ENCODE measurements at places on chromosomes 5 and 9. TPM values are rescaled to one million over a fixed set of nuclear protein-coding genes. Genes with fewer than 3 reads are reported as not detected.

GRCh38 chr5:174721530-174722432, 2.6 kb upstream of the MSX2 start:
- H3K4me1 ChIP-seq = peaks cover 17% of the 10 kb centered on the region
- H3K27ac ChIP-seq = no peak overlapping the region
- no peak overlapping the region for H3K4me3 ChIP-seq
- DNase-seq = no peak

- no peaks in the 10 kb centered on the region for H3K36me3 ChIP-seq
- no peak overlapping the region for H3K27ac ChIP-seq
- H3K4me1 ChIP-seq = no peaks in the 10 kb centered on the region
- peaks cover 6% of the 10 kb centered on the region for H3K27me3 ChIP-seq
- no peak overlapping the region for H3K4me3 ChIP-seq
- no peak for DNase-seq
Observed at GRCh38 chr5:136251502-136252169, 58.7 kb upstream of the SMIM32 start.

DNA sequence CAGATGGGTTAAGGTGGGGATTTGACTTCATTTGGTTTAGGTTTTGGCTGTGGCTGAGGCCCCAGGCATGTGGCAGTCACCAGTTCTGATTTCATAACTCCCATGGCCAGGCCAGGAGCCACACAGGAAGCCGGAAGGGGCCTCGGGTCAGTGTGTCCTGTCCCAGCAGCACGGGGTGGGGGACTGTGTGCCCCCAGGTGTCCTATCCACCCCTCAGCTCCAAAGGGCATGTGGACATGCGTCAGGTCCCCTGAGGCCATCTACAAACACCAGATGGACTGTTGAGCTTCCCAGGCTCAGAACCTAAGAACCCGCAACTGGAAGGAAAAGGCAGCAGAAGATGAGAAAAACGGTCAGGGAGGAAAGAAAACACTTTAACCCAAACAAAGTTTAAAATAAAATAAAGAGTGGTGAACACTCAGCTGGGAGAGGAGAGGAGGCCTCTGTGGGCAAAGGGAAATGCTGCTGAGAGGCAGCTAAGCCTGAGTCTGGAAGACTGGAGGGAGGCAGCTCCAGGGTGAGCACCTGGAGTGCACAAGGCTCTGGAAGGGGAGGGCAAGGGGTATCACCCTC, 260.8 kb downstream of the AUH start:
- peak overlapping the region; percentile 85 for H3K27ac ChIP-seq
- DNase-seq = no peak
- H3K36me3 ChIP-seq = no peaks in the 10 kb centered on the region
- H3K27me3 ChIP-seq = peaks cover 4% of the 10 kb centered on the region

DNA sequence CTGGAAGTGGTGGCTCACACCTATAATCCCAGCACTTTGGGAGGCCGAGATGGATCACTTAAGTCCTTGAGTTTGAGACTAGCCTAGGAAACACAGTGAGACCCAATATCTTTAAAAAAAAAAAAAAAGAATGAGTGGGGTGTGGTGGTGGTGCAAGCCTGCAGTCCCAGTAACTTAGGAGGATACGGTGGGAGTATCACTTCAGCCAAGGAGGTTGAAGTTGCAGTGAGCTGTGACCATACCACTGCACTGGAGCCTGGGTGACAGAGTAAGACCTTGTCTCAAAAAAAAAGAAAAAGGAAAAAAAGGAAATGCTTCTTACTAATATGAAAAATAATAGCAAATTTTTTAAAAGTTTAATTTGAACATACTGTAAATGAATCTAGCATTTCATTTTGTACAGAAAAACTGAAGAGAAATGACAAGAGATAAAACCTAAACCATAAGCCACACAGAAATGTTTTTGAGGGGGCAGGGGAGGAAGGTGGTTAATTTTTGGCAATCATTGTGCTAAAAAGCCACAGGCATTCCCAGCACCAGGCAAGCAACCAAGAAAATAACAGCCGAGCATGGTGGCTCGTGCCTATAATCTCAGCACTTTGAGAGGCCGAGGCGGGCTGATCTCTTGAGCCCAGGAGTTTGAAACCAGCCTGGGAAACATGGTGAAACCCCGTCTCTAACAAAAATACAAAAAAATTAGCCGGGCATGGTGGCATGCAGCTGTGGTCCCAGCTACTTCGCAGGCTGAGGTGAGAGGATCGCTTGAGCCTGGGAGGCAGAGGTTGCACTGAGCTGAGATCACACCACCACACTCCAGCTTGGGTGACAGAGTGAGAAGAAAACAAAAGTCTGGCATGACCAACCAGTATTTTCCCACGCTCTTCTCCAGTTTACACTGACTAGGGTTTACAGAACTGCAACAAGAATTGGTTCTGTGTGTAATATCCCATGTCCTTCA, 114.5 kb upstream of the NR5A1 start:
- DNase-seq = no peak
- no peaks in the 10 kb centered on the region for H3K36me3 ChIP-seq
- no peak overlapping the region for H3K4me3 ChIP-seq
- no peak overlapping the region for H3K27ac ChIP-seq

DNA sequence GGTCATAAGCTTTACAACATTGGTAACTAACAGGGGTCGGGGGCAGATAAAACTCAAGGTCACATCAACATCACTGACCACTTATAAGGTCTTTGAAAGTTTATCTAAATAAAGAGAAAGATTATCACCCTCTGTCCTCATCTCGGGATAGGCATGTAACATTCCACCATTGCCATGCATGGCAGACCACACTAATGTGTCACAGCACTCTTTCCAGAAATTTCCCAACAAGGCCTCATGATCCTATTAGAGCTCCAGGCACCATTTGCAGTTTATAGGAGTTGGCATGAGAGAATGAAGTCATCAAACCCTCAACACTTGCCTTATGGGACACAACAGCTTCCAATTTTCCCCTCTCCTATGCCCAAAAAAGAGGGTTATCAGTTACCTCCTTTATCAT, 31.9 kb upstream of the ZNF622 start:
- no peak for DNase-seq
- H3K27ac ChIP-seq = no peak overlapping the region
- H3K4me1 ChIP-seq = peaks cover 9% of the 10 kb centered on the region
- no peaks in the 10 kb centered on the region for H3K27me3 ChIP-seq
- H3K36me3 ChIP-seq = peaks cover 18% of the 10 kb centered on the region

APC gene
- 17.2 TPM for total RNA-seq

- no peak overlapping the region for H3K4me3 ChIP-seq
- no peak for DNase-seq
- H3K4me1 ChIP-seq = peaks cover 14% of the 10 kb centered on the region
- no peaks in the 10 kb centered on the region for H3K36me3 ChIP-seq
- no peak overlapping the region for H3K27ac ChIP-seq
Observed at GRCh38 chr9:19470981-19471650, 62.3 kb downstream of the ACER2 start.

- H3K36me3 ChIP-seq = no peaks in the 10 kb centered on the region
- DNase-seq = no peak
- no peak overlapping the region for H3K27ac ChIP-seq
- peaks cover 25% of the 10 kb centered on the region for H3K27me3 ChIP-seq
Observed at GRCh38 chr5:159043590-159043989, 56.1 kb downstream of the EBF1 start.

CSF2 gene
- total RNA-seq = 0.30 TPM

- DNase-seq = no peak
- H3K4me3 ChIP-seq = no peak overlapping the region
- H3K27me3 ChIP-seq = no peaks in the 10 kb centered on the region
Observed at GRCh38 chr9:105608721-105609598, 51.0 kb downstream of the FKTN start.

Measured in activated naive CD4-positive, alpha-beta T cell treated with anti-CD3 and anti-CD28 coated beads for 36 hours (primary cell).